ENCODE measurements at places on chromosomes 6 and 20. TPM values are rescaled to one million over a fixed set of nuclear protein-coding genes. Genes with fewer than 3 reads are reported as not detected.

The SIGLEC1 gene
- total RNA-seq = not detected

The MAS1 gene
- total RNA-seq = not detected

The CEP162 gene
- total RNA-seq = 7.4 TPM

The SMLR1 gene
- not detected for total RNA-seq

The RSPO3 gene
- 15.4 TPM for total RNA-seq

The SPTLC3 gene
- 5.9 TPM for total RNA-seq

The ABHD16B gene
- total RNA-seq = not detected

The DLL1 gene
- total RNA-seq = 5.6 TPM

The TP53RK gene
- 19.5 TPM for total RNA-seq
